ENCODE measurements at places on chromosomes 5 and 9.
A peak's percentile ranks its signal among the peaks of the same experiment; 100 is the strongest.

DNA sequence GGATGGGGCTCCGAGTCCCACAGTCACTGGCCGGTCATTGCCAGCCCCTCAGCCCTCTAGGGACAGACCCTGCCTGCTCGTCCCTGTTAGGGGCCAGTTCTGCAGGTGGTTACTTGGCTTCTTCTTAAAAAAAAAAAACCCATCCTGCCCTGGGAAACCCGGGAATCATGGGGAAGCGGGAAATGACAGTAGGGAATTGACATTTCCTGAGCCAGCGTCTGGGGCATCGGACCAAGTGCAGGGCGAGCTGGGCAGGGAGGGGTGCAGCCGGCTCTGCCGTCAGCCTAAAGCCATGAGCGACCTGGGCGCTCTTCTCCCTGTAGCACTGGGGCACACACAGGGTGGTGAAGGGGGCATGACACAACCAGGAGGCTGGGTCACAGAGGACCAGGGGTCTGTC is 66.6 kb downstream of the RXRA start:
- DNase-seq = no peak

GRCh38 chr9:91603932-91604331 is 180.3 kb upstream of the NFIL3 start:
- DNase-seq = no peak

DNA sequence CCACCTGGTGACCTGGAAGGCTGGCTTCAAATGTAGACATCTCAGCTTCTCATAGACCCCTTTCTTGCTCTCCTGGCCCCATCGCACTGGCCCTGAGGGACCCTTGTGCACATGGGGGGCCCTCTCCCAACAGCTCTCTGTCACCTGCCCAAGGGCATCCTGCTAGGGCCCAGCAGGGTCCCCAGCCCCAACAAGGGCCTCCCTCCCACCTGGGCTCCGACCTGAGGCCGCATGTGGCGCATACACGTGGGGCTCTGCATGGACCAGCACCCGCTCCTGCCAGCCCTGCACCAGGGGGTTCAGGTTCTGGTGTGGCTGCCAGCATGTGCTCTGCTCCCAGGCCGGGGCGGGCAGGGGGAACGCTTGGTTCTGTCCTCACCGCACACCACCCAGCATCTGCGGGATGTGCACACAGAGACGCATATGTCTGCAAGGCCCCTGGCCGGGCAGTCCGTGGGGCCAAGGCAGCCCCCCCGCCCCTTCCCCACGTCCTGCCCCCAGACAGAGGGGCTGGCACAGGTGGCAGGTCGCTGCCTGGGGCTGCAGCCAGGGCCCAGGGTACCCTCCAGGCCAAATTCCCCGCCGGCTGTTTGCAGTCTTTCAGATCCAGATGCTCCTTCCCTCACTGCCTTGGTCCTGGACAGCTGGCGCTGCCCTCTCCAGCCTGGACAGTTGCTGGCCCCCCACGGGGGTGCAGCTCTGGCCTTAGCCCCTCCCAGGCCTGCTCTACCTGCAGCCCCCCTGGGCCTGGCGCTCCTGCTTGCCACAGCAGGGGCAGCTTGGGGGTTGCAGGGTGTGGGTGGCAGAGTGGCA is 17.9 kb upstream of the NRARP start:
- DNase-seq = no peak

GRCh38 chr5:125294844-125295243 is 548.4 kb upstream of the ZNF608 start:
- DNase-seq = no peak

- peak; percentile 78 for DNase-seq
These were observed 46.6 kb upstream of the IPPK start for GRCh38 chr9:92716557-92716956.

- no peak for DNase-seq
These were observed 215.6 kb downstream of the C9orf50 start for GRCh38 chr9:129405089-129405826.

DNA sequence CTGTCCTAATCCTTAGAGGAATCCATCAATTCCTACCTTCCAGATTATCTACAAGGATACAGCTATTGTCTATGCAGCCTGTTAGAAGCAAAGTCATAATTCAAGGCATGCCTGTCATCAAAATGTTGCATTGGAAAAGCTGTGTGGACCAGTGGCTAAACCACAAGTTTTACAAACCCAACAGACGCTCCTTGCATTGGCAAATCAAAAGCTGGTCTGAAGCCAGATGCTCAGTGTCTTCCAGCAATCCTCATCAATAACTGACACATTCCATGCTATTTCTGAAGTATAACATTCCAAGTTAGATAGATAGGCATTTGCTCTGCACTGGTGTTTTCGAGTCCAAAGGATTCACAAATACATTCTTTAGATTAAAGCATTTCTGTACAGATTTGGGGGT is 213.6 kb downstream of the EBF1 start:
- no peak for DNase-seq

DNA sequence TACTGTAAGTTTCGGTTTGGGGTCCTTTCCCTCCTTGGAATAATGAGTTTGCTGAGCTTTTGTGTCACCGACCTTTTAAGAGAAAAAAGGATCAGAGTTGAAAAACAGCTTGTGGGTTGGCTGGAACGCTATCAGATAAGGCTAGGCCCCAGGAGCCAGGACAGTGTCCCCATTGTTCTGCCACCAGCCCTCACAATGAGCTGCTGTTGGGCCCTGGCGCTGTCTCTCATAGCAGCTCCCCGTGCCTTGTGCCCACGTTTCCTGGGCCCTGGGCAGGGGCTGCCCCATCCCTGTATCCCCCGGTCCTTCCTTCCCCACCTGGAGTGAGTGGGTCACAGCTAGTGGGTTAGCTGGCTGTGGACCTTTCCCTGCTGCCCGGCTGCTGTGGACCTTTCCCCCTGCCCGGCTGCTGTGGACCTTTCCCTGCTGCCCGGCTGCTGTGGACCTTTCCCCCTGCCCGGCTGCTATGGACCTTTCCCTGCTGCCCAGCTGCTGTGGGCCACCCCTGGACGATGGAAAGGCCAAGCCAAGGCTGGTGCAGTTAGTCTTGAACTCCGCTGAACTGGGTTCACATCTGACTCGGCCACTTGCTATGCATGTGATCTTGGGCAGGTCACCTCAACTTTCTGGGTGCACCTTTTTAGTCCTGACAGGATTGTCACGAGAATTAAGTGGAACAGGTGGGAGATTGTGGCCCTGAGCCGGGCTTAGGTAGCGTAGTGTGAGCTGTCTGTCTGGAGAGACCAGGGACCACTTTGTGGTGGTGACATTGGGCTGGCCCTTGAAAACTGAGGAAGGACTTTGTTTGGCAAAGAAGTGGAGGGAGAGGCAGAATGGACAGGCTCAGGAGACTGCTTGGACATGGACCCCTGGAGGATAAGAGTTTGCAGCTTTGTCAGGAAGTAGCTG is 99.5 kb downstream of the DAB2IP start:
- DNase-seq = no peak

GRCh38 chr5:124746916-124747790 is 714 bp upstream of the ZNF608 start:
- no peak for DNase-seq

DNA sequence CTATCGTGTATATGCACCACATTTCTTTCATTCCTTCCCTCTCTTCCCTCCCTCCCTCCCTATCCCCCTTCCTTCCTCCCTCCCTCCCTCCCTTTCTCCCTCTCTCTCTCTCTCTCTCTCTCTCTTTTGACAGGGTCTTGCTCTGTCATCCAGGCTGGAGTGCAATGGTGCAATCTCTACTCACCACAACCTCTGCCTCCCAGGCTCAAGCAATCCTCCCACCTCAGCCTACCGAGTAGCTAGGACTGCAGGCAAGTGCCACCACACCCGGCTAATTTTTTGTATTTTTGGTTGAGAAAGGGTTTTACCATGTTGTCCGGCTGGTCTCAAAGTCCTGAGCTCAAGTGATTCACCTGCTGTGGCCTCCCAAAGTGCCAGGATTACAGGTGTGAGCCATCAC is 1.1 kb upstream of the ANKS6 start:
- no peak for DNase-seq

- DNase-seq = peak; percentile 43
These were observed 103.8 kb downstream of the RPS23 start for GRCh38 chr5:82174128-82174918.

GRCh38 chr5:68407311-68408239 is 192.0 kb downstream of the PIK3R1 start:
- DNase-seq = no peak
